Esophagus squamous epithelium (tissue), 5 donors: ENCODE measurements at places on chromosomes 12 and 14. TPM values are rescaled to one million over a fixed set of nuclear protein-coding genes. Genes with fewer than 3 reads are reported as not detected.

NANOG gene
- 0.26 TPM for total RNA-seq

- H3K4me3 ChIP-seq = no peak overlapping the region
- no peaks in the 10 kb centered on the region for H3K27me3 ChIP-seq
- no peak overlapping the region for H3K27ac ChIP-seq
- H3K36me3 ChIP-seq = no peaks in the 10 kb centered on the region
- no peak for DNase-seq
Measured at GRCh38 chr14:29853272-29853671, 74.4 kb downstream of the PRKD1 start.

DNA sequence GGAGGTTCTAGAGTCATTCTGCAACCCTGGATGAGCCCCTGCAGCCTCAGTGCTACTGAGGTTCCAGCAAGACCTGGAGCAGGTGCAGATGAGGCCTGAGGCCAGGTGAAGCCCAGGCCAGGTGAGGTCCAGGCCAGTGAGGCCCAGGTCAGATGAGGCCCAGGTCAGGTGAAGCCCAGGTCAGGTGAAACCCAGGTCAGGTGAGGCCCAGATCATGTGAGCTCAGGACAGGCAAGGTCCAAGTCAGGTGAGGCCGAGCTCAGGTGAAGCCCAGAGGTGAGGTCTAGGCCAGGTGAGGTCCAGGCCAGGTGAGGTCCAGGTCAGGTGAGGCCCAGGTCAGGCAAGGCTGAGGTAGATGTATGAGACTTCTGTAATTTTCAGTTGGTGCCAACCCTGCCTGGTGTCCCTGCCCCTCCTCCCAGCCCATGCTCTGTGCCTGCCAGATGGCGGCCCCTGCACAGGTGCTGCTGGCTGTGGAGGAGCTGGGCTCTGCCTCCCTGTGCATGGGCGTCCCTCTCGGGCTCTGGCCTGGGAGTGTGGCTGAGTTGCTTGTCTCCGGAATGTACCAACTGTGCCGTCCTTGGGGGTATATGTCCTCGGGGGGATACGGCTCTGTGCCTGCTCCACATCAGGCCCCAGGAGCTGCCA lies 388.5 kb downstream of the TMEM121 start:
- no peaks in the 10 kb centered on the region for H3K4me1 ChIP-seq
- no peak overlapping the region for H3K4me3 ChIP-seq
- H3K27me3 ChIP-seq = no peaks in the 10 kb centered on the region
- H3K27ac ChIP-seq = no peak overlapping the region
- DNase-seq = no peak
- no peaks in the 10 kb centered on the region for H3K36me3 ChIP-seq

DNA sequence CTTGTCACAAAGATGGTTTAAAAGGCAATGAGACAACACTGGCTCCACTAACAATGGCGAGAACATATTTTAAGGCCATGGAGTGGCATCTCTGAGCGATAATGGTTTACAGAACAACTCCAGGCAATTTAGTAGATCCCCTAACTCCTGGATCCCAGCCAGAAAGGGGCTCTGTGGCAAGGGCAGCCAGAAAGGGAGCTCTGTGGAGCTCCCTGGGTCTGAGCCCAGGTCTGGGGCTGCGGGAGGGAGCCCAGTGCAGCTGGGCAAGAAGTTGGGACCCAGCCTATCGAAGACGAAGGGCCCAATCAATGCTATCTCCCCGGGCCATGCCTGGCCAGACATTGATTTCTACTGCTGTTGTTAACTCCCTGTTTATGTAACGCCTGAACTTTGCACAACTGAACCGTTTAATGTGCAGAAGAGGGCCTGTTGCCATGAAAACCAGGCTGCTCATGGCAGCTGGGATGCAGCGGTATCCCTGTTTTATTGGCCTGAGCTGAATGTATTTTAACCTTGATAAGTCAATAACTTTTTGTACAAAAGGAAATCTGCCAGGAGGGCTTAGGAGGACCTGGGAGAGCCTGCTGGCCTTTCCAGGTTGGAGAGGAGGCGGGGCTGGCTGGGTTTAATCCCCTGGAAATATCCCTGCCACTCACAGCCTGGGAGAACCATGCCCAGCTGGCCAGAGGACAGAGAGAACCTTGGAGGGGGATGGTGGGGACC lies 6.7 kb upstream of the FAM222A start:
- DNase-seq = no peak
- H3K27ac ChIP-seq = no peak overlapping the region
- no peaks in the 10 kb centered on the region for H3K27me3 ChIP-seq
- no peaks in the 10 kb centered on the region for H3K36me3 ChIP-seq
- H3K4me1 ChIP-seq = no peaks in the 10 kb centered on the region
- no peak overlapping the region for H3K4me3 ChIP-seq
